ENCODE measurements at places on chromosomes 3 and 15. TPM values are rescaled to one million over a fixed set of nuclear protein-coding genes. Genes with fewer than 3 reads are reported as not detected.

DNA sequence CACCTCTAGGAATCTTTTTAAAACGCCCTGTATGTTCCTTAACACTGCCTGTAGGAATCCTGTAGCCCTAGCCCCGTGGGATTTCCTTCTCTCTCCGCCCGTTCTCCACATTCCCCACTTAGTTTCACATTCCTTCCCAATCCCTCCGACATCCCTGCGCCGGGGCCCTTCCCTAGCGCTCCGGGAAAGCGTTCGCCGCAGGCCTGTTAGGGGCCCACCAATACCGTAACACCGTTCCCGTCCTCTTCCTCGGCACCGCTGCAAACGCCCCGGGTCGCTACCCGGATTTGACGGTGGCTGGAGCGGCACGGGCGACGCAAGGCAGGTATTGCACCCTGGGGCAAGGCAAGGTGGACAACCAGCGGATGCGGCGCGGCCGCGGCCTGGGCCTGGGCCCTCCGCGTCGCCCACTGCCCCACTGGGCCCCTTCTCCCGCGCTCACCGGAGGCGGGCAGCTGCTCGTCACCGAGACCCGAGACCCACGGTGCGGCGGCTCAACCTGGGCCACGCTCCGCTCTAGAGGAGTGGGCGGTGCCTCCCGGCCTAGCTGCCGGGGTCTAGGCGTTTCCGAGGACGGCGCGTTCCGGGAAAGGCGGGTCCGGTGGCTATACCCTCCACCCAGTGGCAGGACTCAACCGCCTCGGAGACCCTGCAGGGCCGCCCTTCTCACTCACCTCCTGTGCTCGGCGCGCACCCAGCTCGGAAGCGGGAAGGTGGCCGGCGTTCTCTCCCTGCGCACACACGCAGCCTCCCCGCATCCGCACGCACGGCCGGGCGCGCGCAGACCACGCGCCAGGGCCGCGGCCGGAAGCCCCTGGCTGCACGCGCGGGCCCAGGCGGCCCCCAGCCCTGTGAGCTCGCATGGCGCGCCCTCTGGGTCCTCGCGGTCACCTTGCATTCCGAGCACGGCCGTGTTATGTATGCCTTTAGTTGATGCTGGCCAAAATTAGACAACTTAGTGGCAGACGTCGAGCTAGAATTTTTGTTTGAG lies at the start of gene B3GALNT1:
Gene B3GALNT1, minus strand, starts transcription at position 789 of the 991 bp plus-strand sequence. CDS start 18,595 bp downstream, outside the sequence.
- DNase-seq: peak; percentile 24

GRCh38 chr3:129343643-129344360 lies 65.1 kb downstream of the HMCES start:
- no peak for DNase-seq

DNA sequence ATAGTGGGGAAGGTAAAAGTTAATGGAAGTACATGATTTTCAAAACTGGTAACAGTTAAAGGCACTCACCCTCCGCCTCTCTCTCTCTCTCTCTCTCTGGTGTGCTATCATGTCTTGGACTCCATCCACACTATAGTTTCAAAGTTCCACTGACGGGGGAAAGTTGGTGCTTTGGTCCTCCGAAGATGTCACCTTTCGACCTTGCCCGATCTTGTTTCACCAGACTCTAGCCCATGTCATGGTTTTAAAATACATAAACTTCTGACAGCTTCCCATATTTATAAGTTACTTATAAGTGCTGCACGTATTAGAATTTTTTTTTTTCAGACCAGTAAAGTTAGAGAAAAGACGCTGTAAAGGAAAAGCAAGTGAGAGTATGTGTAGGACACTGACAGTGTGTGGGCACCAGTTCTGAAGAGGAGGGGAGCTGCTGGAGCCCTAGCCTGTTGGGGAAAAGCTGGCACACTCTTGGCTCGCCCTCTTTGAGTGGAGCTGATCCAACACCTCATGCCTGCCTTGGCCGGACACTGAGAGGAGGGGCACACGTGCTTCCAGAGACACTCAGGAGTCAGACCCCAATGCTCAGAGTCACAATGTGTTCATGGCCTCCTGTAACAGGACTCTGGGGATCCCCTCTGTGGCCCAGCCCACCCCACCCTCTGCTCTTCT lies 200.5 kb upstream of the TPM1 start:
- DNase-seq: no peak

DNA sequence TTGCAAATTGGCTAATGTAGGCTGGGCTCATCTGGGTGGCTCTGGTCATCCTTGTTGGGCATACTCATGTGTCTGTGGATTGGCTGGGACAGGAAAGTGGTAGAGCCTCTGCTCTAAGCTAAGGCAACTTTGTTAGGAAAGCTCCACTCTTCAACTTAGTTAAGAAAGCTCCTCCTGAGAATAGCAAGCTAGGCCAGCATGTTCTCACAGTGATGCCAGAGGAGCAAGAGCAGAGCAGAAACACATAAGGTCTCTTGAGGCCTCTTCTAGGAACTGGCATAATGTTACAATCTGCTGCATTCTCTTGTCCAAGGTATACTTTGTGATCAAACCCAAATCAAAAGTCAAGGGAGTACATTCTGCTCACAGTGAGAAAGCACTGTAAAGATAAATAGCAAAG lies 158.6 kb upstream of the RORA start:
- DNase-seq: no peak

DNA sequence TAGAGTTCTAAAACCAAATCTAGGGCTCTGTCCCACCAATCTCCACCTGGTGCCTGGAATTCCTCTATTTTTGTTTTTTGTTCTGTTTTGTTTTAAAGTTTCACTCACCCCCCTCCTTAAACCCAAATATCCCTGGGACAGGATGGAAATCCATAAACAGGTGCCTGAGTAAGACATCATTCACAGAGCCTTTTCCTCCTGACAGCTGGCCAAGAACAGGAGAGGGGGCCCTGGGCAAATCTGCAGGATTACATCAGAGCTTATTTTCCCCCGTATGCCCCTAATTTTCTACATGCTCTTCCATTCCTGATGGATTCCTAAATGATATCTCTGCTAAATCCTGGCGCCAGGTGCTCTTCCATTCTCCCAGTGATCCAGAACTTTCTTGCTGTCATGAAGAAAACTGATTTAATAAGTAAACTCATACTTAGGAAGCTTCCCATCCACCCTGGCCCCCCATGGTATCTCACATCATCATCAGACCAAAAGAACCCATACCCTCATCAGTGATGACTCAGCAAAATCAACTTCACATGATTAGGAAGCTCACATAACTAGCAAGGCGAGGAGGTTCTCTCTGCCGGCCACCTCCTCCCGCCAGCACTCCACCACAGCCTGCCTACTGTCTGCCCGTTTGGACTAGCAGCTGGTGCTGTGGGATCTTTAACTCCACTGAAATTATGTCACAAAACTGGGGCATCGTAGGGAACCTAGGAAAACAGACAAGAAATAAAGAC lies 61.0 kb downstream of the LIPC start:
- no peak for DNase-seq

DNA sequence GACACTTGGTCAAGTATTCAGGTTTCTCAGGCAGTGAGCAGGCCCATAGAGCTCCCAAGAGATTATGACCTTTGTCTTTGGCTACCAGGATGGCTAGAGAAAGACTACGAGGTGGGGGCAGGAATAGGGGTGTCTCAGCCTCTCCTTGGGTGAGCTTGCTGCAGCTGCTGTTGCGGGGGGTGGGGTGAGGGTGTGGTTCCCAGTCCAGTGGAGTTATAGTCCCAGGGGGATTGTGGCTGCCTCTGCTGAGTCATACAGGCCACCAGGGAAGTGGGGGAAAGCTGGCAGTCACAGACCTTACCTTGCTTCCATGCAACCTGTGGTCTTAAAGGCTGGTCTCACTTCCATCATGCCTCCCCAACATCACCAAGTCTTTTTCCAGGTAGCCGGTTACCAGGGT lies 31.7 kb downstream of the ATP2C1 start:
- no peak for DNase-seq

Gene TMEM39A
- total RNA-seq: 19.0 TPM

Gene CCR9
- total RNA-seq: 0.33 TPM

Gene BTD
- 26.4 TPM for total RNA-seq
